ENCODE measurements at places on chromosomes 1 and 21.
A peak's percentile ranks its signal among the peaks of the same experiment; 100 is the strongest.

- no peak overlapping the region for H3K4me3 ChIP-seq
- H3K27me3 ChIP-seq, result no peaks in the 10 kb centered on the region
- H3K27ac ChIP-seq, result no peak overlapping the region
- peak; percentile 46 for DNase-seq
Observed at GRCh38 chr1:55820501-55820900, 605.3 kb upstream of the USP24 start.

DNA sequence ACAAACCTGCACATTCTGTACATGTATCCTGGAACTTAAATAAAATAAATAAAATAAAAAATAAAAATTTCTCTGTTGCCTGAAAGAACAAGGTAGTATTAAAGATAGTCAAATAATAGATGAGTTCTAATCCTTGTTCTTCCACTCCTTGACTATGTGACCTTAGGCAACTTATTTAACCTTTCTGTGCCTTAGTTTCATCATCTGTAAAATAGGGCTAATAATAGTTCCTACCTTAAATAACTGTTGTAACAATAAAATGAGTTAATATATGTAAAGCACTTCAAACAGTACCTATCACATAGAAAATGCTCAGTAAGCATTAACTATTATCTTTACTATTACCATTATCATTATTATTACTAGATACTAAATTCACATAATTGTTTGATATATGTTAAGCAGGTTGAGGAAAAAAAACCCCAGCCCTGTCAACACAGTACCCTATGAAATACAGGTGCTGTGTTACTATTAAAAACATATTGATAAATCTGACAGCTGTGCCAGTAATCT lies 23.1 kb downstream of the SASS6 start:
- no peaks in the 10 kb centered on the region for H3K36me3 ChIP-seq
- H3K27me3 ChIP-seq, result no peaks in the 10 kb centered on the region
- no peak overlapping the region for H3K27ac ChIP-seq
- H3K4me1 ChIP-seq, result no peaks in the 10 kb centered on the region
- H3K4me3 ChIP-seq, result no peak overlapping the region
- DNase-seq, result no peak

GRCh38 chr1:201513498-201514243 lies 6.7 kb upstream of the CSRP1 start:
- H3K4me3 ChIP-seq, result no peak overlapping the region
- no peaks in the 10 kb centered on the region for H3K36me3 ChIP-seq
- DNase-seq, result no peak
- no peak overlapping the region for H3K27ac ChIP-seq
- no peaks in the 10 kb centered on the region for H3K27me3 ChIP-seq
- peaks cover 11% of the 10 kb centered on the region for H3K4me1 ChIP-seq

DNA sequence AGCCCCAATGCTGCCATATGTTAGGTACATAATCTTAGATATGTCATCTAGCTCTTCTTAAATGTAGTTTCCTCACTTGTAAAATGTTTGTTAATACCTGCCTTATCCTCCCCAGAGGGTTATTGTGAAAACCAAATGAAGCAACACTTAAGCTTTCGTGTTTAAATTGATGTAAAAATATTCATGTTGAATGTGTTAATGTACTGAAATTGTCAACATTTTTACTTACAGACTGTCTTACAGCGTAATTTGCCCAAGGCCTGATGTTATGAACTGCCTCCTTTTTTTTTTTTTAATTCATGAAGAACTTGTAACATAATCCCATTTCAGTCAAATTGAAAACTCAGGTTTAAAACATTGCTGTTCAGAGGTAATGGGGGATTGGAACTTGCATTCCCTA lies 25.6 kb upstream of the ENAH start:
- H3K36me3 ChIP-seq, result no peaks in the 10 kb centered on the region
- DNase-seq, result no peak
- no peaks in the 10 kb centered on the region for H3K27me3 ChIP-seq
- no peak overlapping the region for H3K4me3 ChIP-seq
- H3K27ac ChIP-seq, result no peak overlapping the region

DNA sequence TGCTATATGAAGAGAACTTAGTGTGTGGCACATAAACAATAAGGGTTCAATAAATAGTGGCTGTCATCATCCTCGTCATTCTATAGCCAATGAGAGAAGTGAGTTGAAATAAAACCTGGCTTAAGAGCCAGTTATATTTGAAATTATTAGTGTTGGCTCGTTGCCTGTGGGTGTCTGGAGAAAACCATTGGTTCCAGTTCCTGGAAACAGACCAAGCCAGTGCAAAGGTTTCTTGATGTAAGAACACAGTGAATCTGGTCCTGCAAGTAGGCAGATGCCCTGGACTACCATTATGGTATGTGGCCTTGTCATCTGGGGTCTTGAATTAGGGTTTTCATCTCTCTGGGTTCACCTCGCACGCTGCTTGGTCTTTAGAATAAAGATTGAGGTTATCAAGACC lies 43.3 kb downstream of the URB2 start:
- no peaks in the 10 kb centered on the region for H3K4me1 ChIP-seq
- no peak overlapping the region for H3K4me3 ChIP-seq
- H3K27ac ChIP-seq, result no peak overlapping the region
- no peaks in the 10 kb centered on the region for H3K27me3 ChIP-seq

DNA sequence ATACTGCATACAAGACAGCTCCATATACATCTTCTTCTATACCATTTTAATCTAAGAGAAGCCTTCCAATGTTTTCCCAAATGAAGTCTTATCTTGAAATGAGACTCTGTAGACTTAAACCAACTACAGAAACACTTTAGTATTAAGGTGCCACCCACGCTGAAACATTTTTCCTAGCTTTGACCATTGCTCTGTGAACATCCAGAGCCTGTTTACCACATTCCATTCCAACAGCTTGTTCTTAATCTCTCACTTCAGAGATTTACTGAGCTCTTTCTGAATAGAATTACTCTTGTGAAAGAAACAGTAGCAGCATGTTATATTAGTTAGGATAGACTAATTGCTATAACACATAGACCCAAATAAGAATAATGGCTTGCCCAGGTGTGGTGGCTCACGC lies 19.6 kb upstream of the POGZ start:
- no peaks in the 10 kb centered on the region for H3K27me3 ChIP-seq
- no peak overlapping the region for H3K27ac ChIP-seq
- DNase-seq, result no peak
- no peaks in the 10 kb centered on the region for H3K36me3 ChIP-seq
- no peak overlapping the region for H3K4me3 ChIP-seq

GRCh38 chr1:209601809-209602657 lies 18.5 kb downstream of the CAMK1G start:
- H3K4me3 ChIP-seq, result no peak overlapping the region
- DNase-seq, result no peak
- no peaks in the 10 kb centered on the region for H3K4me1 ChIP-seq
- no peaks in the 10 kb centered on the region for H3K27me3 ChIP-seq
- H3K27ac ChIP-seq, result no peak overlapping the region

- H3K4me3 ChIP-seq, result no peak overlapping the region
- no peaks in the 10 kb centered on the region for H3K27me3 ChIP-seq
- no peaks in the 10 kb centered on the region for H3K36me3 ChIP-seq
- no peak overlapping the region for H3K27ac ChIP-seq
- no peak for DNase-seq
- H3K4me1 ChIP-seq, result no peaks in the 10 kb centered on the region
Observed at GRCh38 chr1:24080131-24080530, 31.8 kb downstream of the MYOM3 start.

- no peaks in the 10 kb centered on the region for H3K36me3 ChIP-seq
- H3K27me3 ChIP-seq, result no peaks in the 10 kb centered on the region
- no peaks in the 10 kb centered on the region for H3K4me1 ChIP-seq
- DNase-seq, result no peak
- H3K27ac ChIP-seq, result no peak overlapping the region
Observed at GRCh38 chr1:77014073-77014788, 147.0 kb downstream of the ST6GALNAC5 start.

DNA sequence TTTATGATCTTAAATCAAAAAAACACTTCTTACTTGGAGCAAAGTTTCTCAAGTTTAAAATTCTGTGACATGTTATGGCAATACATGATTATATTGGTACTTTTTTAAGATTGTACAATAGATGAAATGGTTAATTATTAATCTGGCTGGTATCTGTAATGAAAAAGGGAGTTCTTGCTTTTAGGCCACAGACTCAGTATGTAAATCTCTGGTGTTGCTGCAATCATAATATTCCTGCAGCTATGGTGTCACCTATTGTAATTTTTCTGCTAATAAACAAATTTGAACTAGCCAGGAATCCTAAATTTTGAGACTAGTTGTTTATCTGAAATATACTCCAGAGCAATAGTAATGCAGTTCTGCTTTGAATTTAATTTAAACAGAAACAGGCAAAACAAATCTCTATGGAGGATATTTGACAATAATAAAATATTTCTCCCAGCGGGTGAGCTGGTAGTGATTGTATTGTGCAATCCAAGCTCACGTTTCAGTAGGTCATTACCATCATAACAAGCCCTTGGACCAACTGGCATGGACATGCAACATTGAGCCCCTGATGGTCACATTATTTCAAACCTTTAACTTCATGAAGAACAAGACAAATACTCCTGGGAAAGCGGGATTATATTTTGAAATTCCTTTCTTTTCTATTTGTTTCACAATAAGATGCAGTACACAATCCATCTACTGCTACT lies 77.2 kb upstream of the USH2A start:
- no peaks in the 10 kb centered on the region for H3K36me3 ChIP-seq
- no peak overlapping the region for H3K4me3 ChIP-seq
- no peak overlapping the region for H3K27ac ChIP-seq
- H3K27me3 ChIP-seq, result no peaks in the 10 kb centered on the region

DNA sequence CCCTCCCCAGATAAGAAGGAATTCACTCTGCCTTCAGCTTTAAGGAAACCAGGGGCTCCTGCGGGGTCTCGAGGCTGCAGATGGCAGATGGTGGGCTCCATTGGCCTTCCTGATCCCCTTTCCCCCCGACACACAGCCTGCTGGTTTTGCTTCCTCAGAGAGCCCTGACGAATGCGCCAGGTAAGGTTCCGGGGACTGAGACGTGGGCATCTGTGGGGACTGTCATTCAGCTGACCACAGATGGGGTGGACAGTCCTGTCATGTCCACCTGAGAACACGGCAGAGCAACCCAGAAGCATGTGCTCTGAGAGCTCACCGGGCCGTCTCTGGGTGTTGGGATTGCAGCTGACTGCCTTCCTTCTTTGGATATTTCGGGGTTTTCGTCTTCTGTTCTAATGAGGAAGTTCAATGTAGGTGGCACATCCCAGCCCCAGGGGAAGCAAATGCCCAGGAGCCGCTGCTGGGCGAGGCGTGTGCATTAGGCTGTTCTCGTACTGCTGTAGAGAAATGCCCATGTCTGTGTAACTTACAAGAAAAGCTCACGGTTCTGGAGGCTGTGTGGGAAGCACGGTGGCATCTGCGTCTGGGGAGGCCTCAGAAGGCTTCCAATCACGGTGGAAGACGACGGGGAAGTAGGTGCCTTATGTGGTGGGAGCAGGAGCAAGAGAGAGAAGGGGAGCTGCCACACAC lies 22.6 kb upstream of the TTC34 start:
- H3K27ac ChIP-seq, result no peak overlapping the region
- H3K36me3 ChIP-seq, result no peaks in the 10 kb centered on the region
- no peak overlapping the region for H3K4me3 ChIP-seq
- DNase-seq, result no peak

DNA sequence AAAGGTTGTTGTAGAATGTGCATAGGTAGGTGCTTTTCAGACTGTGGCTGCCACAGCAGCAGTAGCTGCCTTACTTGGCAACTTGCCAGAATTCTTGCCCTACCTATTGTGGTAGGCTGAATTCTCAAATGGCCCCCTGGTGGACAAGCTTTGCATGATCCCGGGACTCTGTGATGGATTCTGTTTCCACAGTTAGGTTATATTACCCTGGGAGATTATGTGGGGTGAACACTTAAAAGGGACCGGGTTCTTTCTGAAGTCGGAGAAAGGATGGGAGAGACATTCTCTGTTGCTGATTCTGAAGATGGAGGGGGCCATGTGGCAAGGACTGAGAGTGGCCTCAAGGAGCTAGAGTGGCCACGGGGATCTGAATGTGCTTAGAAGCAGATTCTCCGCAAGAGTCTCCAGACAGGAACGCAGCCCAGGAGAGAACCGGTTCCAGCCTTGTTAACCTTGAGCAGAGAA lies 32.1 kb upstream of the KCNE1 start:
- no peaks in the 10 kb centered on the region for H3K27me3 ChIP-seq
- H3K4me1 ChIP-seq, result peaks cover 29% of the 10 kb centered on the region
- no peak overlapping the region for H3K27ac ChIP-seq
- no peak overlapping the region for H3K4me3 ChIP-seq
- peak; percentile 74 for DNase-seq

- H3K36me3 ChIP-seq, result no peaks in the 10 kb centered on the region
- no peak overlapping the region for H3K4me3 ChIP-seq
- H3K4me1 ChIP-seq, result no peaks in the 10 kb centered on the region
- DNase-seq, result no peak
Observed at GRCh38 chr1:61247051-61247825, 164.9 kb downstream of the NFIA start.

- peaks cover 15% of the 10 kb centered on the region for H3K36me3 ChIP-seq
- no peaks in the 10 kb centered on the region for H3K27me3 ChIP-seq
- peaks cover 3% of the 10 kb centered on the region for H3K4me1 ChIP-seq
- H3K4me3 ChIP-seq, result peak overlapping the region; percentile 96
Observed at GRCh38 chr1:28507646-28508434, 2.0 kb downstream of the RCC1 start.

- H3K27me3 ChIP-seq, result no peaks in the 10 kb centered on the region
- peaks cover 2% of the 10 kb centered on the region for H3K4me1 ChIP-seq
- no peaks in the 10 kb centered on the region for H3K36me3 ChIP-seq
- DNase-seq, result peak; percentile 50
- peak overlapping the region; percentile 73 for H3K4me3 ChIP-seq
- peak overlapping the region; percentile 42 for H3K27ac ChIP-seq
Observed at GRCh38 chr1:14599183-14599791, 802 bp downstream of the KAZN start.

Data from kidney (tissue), 22 donors.